ENCODE measurements at places on chromosomes 7 and 10. TPM values are rescaled to one million over a fixed set of nuclear protein-coding genes. Genes with fewer than 3 reads are reported as not detected.

Gene HYAL4
- not detected for total RNA-seq

Gene GNAI1
- not detected for total RNA-seq

Gene GALNT17
- not detected for total RNA-seq

Gene TRIM74
- not detected for total RNA-seq

Gene AGR2
- not detected for total RNA-seq

Gene RGR
- not detected for total RNA-seq

Gene CALML3
- not detected for total RNA-seq

Gene POM121C
- total RNA-seq, result 3.4 TPM

Gene MYPN
- total RNA-seq, result 0.06 TPM

Gene CDNF
- total RNA-seq, result 0.49 TPM

Gene DNAJB9
- 13.1 TPM for total RNA-seq

Gene FZD8
- 0.18 TPM for total RNA-seq

Measured in G401 (cell line).